ENCODE measurements at places on chromosomes 3 and 15. TPM values are rescaled to one million over a fixed set of nuclear protein-coding genes. Genes with fewer than 3 reads are reported as not detected.

The SLC24A5 gene
- total RNA-seq: not detected

The FGD5 gene
- total RNA-seq: not detected

The CYP8B1 gene
- total RNA-seq: not detected

The DLL4 gene
- total RNA-seq: 0.55 TPM

The OCA2 gene
- total RNA-seq: not detected

The POTEB2 gene
- not detected for total RNA-seq

The RNU5B-1 gene
- total RNA-seq: not detected

The AQR gene
- total RNA-seq: 33.6 TPM

The STAC gene
- total RNA-seq: 17.6 TPM

The ANKUB1 gene
- not detected for total RNA-seq

DNA sequence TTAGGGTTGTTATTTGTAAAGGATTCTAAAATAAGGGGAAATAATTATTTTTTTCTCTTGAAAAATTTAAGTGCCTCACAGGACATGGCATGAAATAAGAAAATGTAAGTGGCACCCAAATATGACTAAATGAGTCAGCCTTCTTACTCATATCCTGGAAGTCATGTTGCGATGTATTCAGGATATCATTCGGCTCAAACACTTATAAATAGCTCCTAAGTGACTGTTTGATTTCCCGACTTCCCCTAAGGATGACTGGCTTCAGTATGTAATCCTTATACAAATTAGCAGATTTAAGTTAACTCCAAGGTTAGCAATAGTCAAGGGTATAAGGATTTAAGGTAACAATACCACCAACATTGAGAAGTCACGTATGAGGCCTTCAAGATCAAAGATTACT, 57.3 kb upstream of the OSTN start:
- no peaks in the 10 kb centered on the region for H3K36me3 ChIP-seq
- no peak overlapping the region for H3K27ac ChIP-seq
- no peaks in the 10 kb centered on the region for H3K27me3 ChIP-seq
- DNase-seq: no peak
- H3K4me3 ChIP-seq: no peak overlapping the region

DNA sequence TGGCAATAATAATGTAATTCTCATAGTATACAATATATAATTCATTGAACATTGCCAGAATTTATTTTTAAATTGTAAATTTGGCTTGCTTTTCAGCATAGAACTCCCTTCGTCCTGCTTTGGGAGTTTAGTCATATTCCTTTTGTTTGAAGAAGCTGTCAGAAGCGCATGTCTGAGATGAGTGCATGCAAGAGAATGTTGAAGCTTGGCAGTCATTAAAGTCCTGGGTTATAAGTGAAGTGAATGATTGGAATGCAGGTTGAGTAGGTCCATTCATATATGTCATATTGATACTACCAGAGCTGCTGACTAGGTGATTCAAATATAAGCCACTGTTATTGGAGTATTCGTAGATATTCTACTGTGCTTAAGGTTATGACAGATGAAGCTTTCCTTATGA, 243.6 kb upstream of the MDFIC2 start:
- H3K36me3 ChIP-seq: no peaks in the 10 kb centered on the region
- no peaks in the 10 kb centered on the region for H3K27me3 ChIP-seq
- no peak overlapping the region for H3K27ac ChIP-seq
- no peaks in the 10 kb centered on the region for H3K4me1 ChIP-seq

- no peaks in the 10 kb centered on the region for H3K36me3 ChIP-seq
- no peak for DNase-seq
- H3K4me1 ChIP-seq: no peaks in the 10 kb centered on the region
- H3K27ac ChIP-seq: no peak overlapping the region
Observed at GRCh38 chr3:159652452-159652851, 336.2 kb upstream of the IL12A start.

DNA sequence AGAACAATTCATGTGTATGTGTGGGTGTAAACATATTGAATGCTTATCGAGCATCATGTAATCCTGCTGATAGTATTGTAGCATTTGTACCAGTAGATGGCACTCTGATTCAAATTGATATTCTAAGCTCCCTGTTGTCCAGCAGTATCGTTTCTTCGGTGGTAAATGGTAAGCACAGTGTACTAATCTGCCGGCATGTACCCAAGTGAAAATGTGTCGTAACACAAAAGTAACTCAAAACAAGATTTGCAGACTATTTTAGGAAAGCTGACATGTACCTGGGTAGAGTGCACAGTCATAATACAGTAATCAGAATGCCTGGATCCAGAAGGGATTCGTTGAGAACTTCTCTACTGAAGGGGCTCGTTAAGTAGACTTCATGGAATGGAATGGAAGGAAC, 31.7 kb upstream of the MNS1 start:
- H3K27me3 ChIP-seq: no peaks in the 10 kb centered on the region
- H3K36me3 ChIP-seq: no peaks in the 10 kb centered on the region
- no peak for DNase-seq
- H3K4me1 ChIP-seq: no peaks in the 10 kb centered on the region

DNA sequence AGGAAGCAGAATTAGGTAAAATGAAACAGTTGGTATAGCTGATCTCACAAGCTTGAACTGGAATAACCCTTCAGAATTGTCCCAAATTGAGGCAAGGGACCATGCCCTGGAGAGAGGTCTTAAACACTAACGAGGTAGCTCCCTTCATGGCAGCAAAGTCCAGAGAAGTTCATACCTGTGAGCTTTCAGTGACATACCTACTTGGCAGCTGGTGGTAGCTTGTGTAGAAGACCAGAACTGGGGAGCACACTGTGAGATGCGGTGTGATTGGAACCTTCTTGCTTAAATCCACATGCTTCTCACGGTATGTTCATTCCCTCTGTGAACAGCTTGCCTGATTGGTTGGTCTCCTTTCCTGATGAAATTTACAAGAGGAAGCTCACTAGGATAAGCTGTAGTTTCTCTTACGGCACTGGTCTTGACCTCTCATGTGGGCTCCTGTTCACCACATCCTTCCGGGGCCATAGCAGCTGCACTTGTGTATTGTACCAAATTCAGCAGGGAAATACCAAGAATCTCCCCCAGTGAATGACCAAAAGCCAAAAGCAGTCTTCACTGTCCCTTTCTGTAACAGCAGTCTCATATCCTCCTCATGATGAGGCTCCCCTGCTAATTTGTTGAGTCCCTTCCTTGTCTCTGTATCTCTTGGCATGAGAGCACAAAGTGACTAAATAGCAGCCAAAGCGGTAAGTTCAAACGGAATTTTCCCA, 483.7 kb upstream of the FRG2C start:
- no peaks in the 10 kb centered on the region for H3K36me3 ChIP-seq
- DNase-seq: no peak
- no peak overlapping the region for H3K27ac ChIP-seq
- H3K4me3 ChIP-seq: no peak overlapping the region
- no peaks in the 10 kb centered on the region for H3K27me3 ChIP-seq

DNA sequence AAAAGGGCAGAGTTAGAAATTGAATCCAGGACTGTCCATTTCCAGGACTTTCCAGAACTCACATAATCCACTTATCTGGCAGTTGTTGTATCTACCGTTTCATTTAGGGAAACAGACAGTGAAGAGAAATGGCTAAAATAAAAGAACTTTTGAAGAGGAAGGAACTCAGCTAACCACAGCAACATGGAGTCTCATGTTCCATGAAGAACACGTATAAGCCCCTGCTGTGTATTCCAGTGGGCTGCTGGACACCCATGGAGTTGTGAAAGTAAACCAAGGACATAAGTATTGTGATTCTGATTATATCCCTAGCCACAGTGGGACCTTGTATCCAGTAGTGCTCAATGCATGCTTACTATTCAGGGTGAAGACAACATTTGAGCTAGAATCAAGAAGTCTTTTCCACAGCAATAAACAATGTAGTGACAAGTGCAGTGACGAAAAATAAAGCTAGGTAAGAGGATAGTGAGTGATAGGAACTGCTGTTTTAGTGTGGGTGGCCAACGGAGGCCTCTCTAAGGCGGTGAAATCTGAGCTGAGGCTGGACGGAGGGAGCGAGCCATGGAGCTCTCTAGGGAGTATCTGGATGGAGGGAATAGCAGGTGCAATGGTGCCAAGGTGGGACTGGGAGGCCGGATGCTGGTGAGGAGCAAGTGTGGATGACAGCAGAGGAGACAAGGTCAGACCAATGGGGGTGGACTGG, 26.8 kb upstream of the TRH start:
- H3K4me3 ChIP-seq: no peak overlapping the region
- H3K36me3 ChIP-seq: no peaks in the 10 kb centered on the region
- H3K27me3 ChIP-seq: peaks cover 21% of the 10 kb centered on the region
- DNase-seq: no peak
- no peak overlapping the region for H3K27ac ChIP-seq
- no peaks in the 10 kb centered on the region for H3K4me1 ChIP-seq

DNA sequence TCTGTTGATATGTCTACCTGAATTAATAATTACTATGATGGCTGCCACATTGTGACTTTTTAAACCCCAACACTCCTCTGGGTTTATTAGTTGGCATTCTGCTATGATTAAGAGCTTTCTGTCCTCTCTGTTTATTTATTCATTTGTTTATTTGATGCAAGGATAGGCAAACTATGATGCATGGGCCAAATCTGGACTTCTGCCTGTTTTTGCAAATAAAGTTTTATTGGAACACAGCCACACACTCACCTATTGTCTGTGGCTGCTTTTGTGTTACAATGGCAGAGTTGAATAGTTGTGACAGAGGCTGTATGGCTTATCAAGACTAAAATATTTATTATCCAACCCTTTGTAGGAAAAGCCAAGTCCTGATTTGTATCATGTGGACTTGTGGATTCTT, 48.3 kb upstream of the C3orf80 start:
- no peaks in the 10 kb centered on the region for H3K36me3 ChIP-seq
- H3K4me1 ChIP-seq: no peaks in the 10 kb centered on the region
- no peak overlapping the region for H3K27ac ChIP-seq
- no peak for DNase-seq
- H3K27me3 ChIP-seq: no peaks in the 10 kb centered on the region

GRCh38 chr15:68621535-68621934, 42.7 kb downstream of the CORO2B start:
- H3K4me3 ChIP-seq: no peak overlapping the region
- DNase-seq: no peak
- no peaks in the 10 kb centered on the region for H3K36me3 ChIP-seq

- H3K27ac ChIP-seq: no peak overlapping the region
- H3K4me3 ChIP-seq: no peak overlapping the region
- no peaks in the 10 kb centered on the region for H3K36me3 ChIP-seq
- DNase-seq: no peak
Observed at GRCh38 chr15:53807501-53807900, 48.0 kb upstream of the WDR72 start.

DNA sequence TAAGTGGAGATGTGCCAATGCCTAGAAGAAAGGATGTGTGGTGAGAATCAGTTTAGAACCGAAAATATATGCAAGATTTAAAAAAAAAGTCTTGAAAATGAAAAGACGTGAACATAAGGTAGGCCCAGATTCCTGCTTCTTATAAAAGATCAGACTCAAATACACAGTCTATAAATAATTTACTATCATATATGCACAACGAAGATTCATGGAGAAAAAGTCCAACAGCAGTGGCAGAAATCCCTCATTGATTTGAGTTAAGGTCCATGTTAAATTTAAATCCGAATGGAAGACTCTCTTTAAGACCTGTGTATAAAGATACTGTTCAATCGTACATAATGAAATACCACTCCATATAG, 227.2 kb downstream of the OCA2 start:
- H3K36me3 ChIP-seq: no peaks in the 10 kb centered on the region
- DNase-seq: no peak
- peaks cover 4% of the 10 kb centered on the region for H3K27me3 ChIP-seq

DNA sequence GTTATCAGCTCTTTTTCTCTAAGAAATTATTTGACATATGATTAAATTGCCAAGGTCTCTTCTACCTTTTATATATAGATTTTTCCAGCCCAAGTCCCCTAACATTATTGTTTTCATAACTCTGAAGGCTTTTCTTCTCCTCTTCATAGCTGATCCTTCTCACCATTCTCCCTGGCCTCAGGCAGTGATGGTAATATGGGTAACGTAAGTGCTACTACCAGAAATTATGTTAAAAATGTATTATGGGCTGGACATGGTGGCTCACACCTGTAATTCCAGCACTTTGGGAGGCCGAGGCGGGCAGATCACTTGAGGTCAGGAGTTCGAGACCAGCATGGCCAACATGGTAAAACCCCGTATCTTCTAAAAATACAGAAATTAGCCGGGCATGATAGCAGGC, 29.2 kb downstream of the BMF start:
- H3K27me3 ChIP-seq: no peaks in the 10 kb centered on the region
- no peak overlapping the region for H3K4me3 ChIP-seq
- no peak overlapping the region for H3K27ac ChIP-seq
- no peaks in the 10 kb centered on the region for H3K36me3 ChIP-seq
- peaks cover 30% of the 10 kb centered on the region for H3K4me1 ChIP-seq
- DNase-seq: no peak

DNA sequence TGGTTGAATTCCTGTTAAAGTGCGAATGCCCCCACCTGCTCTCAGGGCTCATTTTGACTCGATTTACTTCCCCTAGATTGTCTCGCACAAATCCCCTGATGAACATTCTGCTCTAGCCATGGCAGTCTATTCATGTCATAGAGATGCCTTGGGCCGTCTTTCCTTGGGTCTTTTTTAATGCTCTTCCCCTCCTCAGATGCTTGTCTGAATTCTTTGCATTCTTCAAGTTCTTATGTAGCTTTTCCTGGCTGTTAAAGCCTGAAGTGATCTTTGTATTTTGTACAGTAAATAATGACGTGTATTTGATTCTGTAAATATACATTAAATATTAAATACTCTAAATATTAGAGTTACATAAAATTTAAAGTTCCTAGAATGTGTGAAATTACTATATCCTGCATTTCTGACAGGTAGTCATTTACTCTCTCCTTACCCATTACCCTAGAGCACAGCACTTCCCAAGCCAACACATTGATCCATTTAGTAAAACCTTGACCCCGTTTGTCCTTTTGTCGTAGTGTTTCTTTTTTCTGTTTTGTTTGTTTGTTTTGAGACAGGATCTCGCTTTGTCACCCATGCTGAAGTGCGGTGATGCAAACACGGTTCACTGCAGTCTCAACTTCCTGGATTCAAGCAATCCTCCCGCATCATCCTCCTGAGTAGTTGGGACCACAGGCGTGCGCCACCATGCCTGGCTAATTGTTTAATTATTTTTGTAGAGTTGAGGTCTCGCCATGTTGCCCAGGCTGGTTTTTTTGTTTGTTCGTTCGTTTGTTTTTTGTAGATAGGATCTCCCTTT, 47.9 kb downstream of the YEATS2 start:
- peaks cover 10% of the 10 kb centered on the region for H3K36me3 ChIP-seq
- no peaks in the 10 kb centered on the region for H3K27me3 ChIP-seq
- H3K4me1 ChIP-seq: no peaks in the 10 kb centered on the region
- H3K4me3 ChIP-seq: no peak overlapping the region
- DNase-seq: no peak

DNA sequence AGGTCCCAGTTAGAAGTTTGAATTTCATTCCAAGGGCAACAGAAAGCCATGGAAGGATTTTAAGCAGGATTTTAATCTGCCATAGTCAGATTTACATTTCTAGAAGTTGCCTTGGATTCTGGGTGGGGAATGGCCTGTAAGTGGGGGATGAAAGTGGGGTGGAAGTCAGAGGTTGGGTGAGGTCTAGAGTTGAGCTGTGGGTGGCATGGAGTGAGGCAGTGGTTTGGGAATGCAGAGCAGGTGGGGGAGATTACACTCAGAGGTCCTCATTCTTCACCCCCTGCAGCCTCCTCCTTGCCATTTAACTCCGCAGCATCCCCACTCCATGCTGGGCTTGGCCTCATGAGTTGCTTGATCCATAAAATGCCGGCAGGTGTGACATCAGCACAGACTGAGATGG, 32.0 kb upstream of the CCDC174 start:
- no peaks in the 10 kb centered on the region for H3K36me3 ChIP-seq
- H3K4me1 ChIP-seq: peaks cover 9% of the 10 kb centered on the region
- peaks cover 10% of the 10 kb centered on the region for H3K27me3 ChIP-seq
- DNase-seq: no peak
- no peak overlapping the region for H3K27ac ChIP-seq
- H3K4me3 ChIP-seq: no peak overlapping the region

GRCh38 chr15:88615303-88616107, 5.6 kb upstream of the AEN start:
- no peak overlapping the region for H3K4me3 ChIP-seq
- DNase-seq: no peak
- H3K27me3 ChIP-seq: no peaks in the 10 kb centered on the region
